T-helper 2 cell (primary cell): ENCODE measurements at places on chromosomes 3 and 15.

DNA sequence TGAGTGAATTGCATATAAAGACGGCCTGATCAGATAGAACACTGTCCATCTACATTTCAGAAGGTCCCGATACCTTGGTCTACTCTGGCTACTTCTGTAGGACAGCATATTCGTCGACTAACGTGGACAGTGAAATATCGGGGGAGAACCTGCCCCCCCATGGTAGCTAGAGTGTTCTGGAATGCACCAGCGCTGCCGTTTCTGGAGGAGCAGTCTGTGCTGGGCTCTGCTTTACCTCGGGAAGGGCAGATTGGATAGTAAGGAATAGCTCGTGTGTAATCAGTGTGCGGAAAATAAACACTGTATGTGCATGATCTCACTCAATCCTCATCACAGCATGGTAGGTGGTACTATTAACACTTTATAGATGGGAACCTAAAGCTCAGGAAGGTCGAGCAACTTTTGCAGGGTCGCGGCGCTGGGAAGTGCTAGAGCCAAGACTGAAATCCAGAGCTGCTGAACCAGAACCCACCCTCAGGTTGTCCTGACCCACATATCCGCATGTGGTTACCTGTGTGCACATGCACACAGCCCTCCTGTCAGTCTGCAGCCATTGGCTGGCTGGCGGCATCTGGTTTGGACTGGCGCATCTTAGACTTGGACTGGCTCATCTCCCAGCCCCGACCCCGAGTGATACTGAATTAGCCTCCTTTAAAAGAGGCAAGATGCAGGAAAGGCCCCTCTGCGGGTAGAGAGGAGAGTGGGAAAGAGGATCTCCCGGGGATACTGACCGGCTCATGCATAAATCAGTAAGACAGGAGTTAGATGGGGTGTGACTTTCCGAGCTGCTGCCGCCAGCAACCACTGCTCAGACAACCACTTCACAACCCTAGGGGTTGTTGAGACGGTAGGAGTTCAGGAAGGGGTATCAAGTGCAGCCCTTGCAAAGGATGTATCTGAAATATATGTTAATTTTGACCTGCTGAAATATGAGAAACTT is 155.0 kb upstream of the BHLHE40 start:
- no peak for DNase-seq

- DNase-seq = no peak
These were observed 10.0 kb downstream of the TRPM1 start for GRCh38 chr15:31091481-31091880.

DNA sequence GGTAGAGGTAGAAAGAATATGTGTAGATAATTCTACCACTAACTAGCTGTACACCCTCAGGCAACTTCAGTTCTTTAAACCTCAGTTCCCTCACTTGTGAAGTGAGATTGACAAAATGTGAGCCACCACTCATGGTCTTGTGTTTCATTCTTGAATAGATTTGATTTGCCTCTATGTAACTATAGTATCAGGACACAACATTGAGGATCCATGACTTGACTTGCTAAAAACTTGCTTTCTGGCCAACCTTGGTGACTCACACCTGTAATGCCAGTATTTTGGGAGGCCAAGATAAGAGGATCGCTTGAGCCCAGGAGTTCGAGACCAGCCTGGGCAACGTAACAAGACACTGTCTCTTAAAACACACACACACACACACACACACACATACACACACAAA is 115.8 kb upstream of the FLNB start:
- DNase-seq = no peak

- DNase-seq = no peak
These were observed 10.7 kb upstream of the CHSY1 start for GRCh38 chr15:101262551-101262950.

DNA sequence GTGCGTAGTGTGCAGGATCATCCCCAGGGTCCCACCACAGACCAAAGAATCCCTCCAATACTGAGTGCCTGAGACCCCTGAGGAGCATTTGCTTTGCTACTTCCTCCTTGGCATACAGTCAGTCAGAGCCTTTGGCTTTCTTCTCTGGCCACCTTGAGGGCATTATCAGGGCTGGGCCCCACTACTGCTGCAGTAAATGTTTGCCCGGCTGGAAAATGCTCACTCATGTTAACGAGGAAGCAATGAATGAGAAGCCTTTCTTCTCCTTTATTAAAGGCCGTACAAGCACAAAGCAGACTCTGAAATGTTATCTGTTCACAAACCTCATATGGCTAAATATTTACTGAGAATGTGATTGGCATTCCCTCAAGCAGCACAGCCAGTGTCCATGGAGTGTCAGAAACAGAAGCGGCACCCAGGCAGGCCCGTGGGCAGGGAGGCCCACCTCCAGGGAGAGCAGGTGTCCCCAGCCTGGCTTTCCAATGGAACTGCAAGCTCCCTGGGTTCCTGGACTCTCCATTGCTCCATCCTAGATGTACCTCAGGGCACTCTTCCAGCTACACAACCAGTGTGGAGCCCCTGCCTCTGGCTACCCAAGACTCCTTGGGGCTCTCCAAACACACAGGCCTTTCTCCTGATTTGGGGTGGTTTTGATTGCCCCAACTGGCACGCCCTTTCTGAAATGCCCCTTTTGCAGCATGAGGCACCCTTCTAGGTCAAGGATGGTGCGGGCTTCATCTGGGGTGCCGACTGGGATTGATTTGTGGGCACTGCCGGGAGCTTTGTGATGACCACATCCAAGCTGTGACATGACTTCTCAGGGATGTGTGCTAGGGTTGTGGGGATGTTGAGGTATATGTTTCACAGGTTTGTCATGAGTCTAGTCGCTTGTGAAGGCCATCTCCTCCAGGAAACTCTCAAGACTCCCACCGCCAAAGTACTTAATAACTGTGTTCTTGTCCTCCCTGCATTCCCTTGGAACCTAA is 195.6 kb downstream of the FAM43A start:
- no peak for DNase-seq

DNA sequence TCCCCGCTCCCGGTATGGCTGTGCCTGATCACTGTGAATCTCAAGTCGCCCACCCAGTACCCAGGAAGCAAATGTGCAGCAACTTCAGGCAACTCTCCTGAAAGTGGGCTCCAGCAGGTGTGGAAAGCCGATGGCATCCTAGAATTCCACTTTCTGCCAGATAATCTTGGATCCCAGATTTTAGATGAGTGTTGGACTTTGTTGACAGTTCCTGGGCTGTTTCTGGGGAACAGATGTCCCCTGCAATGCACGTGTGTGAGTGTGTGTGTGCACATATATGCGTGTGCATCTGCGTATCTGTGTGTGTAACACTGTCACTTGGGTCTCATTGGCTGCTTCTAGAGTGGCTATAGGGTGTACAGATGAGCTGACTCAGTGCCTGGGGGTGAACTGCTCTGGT is 59.0 kb downstream of the FEM1B start:
- no peak for DNase-seq

DNA sequence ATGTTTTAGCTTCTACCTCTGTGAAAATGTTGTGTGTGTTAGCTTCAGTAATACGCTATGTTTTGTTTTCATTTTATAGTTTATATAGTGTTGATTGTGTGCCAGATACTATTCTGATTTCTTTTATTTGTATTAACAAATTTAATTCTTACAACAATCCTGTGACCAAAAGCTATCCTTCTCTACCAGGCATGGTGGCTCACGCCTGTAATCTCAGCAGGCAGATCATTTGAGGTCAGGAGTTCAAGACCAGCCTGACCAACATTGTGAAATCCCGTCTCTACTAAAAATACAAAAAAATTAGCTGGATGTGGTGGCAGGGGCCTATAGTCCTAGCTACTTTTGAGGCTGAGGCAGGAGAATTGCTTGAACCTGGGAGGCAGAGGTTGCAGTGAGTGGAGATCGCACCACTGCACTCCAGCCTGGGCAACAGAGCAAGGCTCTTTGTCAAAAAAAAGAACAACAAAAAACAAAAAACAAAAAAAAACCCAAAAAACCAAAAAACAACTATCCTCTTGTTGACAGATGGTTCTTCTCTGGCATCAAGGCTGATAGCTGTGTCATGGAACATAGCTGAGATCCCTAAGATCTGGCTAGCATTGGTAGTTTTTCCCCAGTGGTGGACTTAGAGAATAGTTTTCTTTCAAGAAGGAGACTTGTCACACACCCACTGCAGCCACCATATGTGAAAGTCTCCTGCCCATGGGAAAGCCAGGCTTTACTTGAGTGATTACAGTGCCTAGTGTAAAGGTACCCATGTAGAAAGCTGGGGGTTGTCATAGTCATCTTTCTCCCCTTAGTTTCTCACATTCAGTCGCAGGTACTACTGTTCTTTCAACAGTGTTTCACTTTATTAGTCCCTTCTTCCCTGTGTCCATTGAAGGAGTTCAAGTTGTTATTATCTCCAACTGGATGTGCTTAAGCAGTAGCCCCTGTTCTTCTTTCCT is 116.5 kb downstream of the UBE2E2 start:
- no peak for DNase-seq

- no peak for DNase-seq
These were observed 31.6 kb downstream of the GOLGA6L2 start for GRCh38 chr15:23415321-23415865.

DNA sequence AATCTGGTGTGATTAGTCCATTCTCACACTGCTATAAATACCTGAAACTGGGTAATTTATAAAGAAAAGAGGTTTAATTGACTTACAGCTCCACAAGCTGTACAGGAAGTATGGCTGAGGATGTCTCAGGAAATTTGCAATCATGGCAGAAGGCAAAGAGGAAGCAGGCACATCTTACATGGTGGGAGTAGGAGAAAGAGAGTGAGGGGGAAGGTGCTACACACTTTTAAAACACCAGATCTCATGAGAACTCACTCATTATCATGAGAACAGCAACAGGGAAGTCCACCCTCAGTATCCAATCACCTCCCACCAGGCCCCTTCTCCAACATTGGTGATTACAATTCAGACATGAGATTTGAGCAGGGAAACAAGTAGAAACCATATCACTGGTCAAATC is 24.0 kb upstream of the ACP3 start:
- no peak for DNase-seq

DNA sequence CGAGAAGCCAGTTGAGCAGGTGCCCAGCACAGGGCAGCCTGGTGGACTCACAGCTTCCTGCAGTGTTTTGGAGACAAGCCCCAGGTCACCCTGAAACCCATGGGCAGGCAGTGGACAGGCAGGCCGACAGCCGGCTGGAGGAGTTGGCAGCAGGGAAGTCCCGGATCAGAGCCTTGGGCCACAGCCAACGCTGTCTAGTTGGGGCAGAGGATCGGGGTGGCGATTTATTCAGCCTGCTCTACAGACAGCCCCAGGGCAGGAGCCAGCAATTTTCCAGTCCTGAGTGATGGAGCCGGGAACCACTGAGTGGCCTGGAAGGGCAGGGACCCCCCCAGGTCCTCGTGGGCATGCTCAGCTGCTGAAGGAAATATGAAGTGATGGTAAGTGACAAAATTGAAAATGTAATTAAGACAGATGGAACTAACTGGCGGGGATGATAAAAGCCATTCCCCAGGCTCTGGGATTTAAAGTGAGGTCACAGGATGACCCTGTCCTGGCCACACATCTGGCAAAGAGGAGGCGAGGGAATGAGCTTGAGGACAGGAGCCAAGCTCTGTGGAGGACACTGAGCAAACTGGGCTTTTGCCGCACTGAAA is 34.4 kb upstream of the TBC1D21 start:
- no peak for DNase-seq

- no peak for DNase-seq
These were observed 68.6 kb downstream of the ADCY5 start for GRCh38 chr3:123380261-123380660.

DNA sequence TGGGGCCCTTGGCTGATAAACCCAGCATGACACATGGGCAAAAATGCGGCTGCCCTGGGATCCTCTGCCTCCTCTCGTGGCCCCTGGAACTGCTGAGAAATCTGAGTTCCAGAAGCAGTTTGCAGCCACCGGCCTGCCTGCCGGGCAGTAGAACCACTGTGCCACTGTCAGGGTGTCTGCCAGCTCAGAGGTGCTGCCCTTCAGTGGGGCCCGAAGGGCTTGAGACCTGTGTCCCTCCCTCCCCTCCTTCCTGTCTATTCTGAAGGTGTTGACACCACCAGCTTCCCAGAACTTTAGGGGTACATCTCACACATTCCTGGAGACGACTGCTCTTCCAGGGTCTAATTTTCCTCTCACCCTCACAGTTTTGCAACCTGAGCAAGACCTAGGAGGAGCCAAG is 88.2 kb upstream of the POMGNT2 start:
- DNase-seq = no peak

GRCh38 chr3:129121016-129121791 is 400 bp downstream of the RAB43 start:
- DNase-seq = peak; percentile 26

DNA sequence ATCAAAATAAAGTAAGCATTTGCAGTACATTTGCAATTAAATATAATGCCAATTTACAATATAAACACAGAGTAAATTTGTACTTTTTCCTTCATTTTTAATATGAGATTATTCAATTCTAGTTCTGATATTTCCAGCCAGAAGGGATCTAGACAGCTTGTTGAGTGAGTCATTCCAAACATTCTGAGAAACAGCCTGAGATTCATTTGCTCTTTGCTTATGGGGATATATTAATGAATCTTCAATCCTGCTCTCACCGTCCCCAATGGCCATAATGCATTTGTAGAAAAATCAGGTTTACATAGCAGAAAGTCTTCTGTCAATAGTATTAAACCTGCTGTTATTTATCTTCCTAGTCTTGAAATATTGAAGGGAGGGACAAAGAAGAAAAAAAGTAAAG is 554.2 kb downstream of the TUSC7 start:
- DNase-seq = no peak

DNA sequence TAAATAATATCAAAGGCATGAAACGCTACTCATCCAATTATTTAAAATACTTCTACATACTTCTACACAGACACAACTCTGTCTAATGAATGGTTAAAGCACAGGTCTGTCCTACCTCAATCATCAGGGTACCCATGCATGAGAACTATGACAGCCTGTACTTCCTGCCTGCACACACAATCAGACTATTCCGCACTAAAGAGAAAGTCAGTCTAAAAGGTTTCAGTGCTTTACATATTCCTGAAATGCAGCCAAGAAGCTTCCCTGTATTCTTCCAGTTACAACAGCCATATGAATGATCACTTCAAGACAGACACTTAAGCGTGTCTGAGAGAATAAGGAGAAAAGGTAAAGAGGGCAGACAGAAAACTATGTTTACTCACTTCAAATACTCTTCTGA is 58.8 kb downstream of the TUBGCP4 start:
- DNase-seq = no peak

GRCh38 chr15:90049666-90050604 is 48.8 kb downstream of the ZNF710 start:
- DNase-seq = no peak

DNA sequence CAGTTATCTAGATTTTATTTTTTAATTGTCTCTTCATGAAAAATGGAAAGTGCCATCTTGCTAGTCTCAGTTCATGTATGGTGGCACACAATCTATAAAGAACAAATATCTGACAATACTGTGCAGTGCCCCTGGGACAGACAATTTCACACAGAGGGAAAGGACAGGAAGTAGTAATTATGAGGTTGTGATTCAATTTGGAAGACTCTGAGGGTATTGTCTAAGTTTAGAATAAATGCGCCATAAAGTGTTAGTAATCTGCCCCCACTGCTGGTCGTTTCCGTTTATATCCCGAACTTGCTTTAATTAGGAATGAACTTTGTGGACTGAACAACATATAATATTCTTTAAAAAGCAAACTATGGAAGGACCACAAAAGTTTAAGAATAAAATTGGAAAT is 196.4 kb upstream of the SLC24A5 start:
- DNase-seq = no peak
